ENCODE measurements at places on chromosomes 5 and 9.

DNA sequence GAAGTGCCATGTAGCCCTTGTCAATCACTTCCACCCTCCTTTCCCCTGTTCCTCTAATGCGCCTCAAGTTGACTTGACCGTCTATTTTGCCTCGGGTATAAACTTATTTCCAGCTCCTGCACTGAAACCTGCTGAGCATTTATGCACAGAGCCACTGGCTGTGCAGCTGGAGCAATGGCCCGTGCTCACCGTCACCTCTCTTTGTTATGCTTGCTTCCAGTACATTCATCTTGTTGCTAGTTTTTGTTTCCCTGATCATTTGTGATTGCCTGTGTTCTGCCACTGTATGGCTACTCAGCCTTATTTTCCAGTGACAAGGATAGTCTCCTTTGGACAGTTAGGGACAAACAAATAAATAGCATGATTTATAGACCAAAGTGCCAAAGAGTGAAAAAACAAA lies 183.1 kb upstream of the C9orf72 start:
- no peak for DNase-seq

DNA sequence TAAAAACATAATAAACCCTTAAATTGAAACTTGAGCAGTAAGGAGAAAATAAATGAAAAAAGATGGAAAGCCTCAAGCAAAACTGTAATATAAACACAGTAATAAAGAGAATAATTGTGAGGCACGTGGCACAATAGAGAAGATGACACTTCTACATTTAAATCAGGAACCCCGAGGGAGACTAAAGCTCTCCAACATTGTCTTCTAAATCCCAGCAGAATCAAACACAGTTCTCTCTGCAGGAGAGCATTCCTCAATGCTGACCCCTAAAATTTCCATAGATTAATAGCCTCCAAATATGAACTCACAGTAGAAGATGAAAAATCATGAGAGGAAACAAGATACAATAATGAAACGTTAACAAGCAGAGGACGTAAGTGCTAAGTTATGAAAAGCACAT lies 721.2 kb upstream of the COX7C start:
- no peak for DNase-seq

DNA sequence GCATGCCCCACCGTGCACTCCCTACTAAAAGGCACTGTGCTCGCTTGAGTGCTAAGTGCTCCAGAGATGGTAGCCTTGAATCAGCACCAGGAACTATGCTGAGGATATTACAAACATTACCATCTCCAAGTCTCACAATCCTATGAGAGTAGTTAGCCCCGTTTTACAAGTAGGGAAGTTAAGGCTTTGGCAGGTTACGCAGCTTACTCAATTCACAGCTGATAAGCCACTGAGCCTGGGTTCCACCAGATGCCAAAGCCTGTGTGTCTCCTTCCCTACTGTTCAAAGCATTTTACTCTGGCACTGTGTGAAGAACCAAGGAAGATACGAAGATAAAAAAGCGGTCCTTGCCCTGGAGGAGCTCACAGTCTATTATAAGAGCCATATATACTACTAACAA lies 216.2 kb downstream of the EBF1 start:
- no peak for DNase-seq

DNA sequence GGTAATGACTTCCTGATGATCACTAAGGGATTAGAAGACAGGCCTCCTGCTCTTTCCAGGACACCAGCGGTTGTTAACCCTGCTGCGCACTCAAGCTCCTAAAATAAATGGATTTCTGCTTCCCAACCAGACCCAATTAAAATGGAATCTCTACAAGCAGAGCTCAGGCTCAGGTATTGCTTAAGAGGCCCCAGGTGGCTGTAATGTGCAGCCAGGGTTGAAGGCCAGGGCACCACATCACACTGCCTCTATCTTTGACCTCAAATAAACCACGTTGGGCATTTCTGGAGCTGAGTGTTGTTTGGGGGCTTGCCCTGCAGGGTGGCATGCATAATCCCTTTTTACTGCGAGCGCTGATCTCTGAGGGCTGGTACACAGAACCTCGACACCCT lies 108.0 kb downstream of the FBXO38 start:
- DNase-seq = no peak

- DNase-seq = no peak
These were observed 24.9 kb upstream of the DCAF12 start for GRCh38 chr9:34151398-34151797.

GRCh38 chr5:14226149-14226548 lies 83.0 kb downstream of the TRIO start:
- no peak for DNase-seq

- DNase-seq = no peak
These were observed 89.6 kb downstream of the OSMR start for GRCh38 chr5:38935437-38935836.

DNA sequence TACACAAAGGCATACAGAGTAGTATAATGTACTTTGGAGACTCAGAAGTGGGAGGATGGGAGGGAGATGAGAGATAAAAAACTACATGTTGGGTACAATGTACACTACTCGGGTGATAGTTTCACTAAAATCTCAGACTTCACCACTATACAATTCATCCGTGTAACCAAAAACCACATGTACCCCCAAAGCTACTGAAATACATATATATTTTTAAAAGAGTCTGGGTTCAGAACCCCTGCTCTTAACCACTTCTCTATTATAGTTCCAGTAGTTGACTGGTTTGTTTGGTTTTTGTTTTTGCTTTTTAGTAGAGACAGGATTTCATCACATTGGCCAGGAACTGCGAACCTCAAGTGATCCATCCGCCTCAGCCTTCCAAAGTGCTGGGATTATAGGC lies 22.6 kb downstream of the SGTB start:
- DNase-seq = no peak

- no peak for DNase-seq
These were observed 64.8 kb downstream of the ERP44 start for GRCh38 chr9:100033877-100034551.

- DNase-seq = no peak
These were observed 420.7 kb downstream of the KIF4B start for GRCh38 chr5:155434267-155434666.

DNA sequence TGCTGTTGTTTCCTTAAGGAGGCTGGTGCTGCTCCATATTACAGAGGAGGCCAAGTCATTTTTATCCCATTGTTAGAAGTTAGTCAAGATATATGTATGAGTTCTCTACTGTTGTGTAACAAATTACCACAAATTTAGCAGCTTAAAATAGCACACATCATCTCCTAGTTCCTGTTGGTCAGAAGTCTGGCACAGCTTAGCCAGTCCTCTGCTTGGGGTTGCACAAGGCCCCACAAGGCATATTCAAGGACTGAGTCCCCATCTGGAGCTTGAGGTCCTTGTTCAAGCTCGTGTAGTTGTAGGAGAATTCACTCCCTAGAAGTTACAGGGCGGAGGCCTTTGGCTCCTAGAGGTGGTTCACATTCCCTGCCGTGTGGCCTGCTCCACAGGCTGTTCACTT lies 14.7 kb downstream of the MTAP start:
- DNase-seq = no peak

GRCh38 chr9:113892861-113893491 lies 16.9 kb downstream of the ZNF618 start:
- DNase-seq = no peak

GRCh38 chr5:143913008-143913752 lies 101.2 kb downstream of the HMHB1 start:
- no peak for DNase-seq

DNA sequence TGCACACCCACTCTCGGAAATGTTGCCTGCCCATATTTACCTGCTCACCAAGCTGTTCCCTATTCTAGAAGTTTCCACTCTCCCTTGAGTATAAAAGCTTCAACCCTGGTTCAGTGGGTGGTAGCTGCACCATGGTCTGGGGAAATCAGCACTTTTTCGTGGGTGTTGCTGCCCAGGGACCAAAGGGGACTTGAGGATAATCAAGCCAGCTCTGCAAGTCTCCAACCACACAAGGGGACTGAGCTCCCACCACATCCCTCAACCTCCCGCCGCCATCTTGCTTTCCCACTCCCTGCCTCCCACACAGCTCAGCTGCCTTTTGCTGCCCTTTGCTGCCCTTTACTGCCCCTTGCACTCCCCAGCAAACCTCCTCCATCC lies 210.0 kb downstream of the AUH start:
- DNase-seq = no peak

DNA sequence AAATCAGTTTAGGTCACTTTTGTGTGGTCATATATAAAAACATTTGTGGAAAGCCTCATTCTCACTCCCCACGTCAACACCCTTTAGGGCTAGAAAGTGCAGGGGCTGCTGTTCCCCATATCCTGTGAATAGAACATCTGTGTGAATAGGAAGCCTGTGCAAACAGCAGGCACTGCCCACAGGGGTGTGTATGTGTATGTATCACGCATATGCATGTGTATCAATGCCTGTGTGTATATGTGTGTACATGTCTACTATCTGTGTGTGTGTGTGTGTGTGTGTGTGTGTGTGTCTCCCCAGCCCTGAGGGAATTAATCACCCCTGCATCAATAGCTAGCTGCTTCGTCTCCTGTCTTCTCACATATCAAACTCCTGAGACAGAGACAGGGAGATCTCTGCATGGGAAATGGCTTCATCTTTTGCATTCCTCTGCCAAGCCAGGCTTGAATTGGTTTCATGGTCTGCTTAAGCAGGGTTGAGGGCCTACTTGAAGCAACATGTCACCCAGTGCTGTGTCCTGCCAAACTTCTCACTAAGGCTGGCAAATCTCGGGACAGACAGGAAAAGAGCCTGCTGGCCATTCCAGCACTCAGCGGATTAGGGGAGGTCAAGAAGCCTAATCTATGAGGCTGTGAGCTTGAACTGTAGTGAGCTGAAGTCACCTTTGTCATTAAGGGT lies 265.8 kb downstream of the ADAMTSL1 start:
- no peak for DNase-seq

DNA sequence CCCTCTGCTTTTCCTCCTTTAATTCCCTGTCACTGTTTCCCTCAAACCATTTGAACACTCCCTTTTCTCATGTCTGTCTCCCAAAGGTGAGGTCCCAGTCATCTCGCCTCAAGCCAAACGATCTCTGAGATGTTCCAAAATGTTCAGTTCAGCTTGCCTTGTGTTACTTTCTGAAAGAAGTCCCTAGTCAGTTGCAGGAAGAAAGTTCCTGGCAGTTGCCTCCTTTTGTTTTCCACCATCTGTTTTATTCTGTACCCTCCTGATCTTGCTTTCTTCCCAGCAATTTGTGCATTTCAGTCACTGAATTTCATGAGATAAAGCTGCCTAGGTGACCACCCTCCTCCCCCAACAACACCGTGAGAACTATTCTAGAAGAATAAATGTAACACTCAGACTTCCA lies 277.5 kb downstream of the EPB41L4A start:
- DNase-seq = no peak

DNA sequence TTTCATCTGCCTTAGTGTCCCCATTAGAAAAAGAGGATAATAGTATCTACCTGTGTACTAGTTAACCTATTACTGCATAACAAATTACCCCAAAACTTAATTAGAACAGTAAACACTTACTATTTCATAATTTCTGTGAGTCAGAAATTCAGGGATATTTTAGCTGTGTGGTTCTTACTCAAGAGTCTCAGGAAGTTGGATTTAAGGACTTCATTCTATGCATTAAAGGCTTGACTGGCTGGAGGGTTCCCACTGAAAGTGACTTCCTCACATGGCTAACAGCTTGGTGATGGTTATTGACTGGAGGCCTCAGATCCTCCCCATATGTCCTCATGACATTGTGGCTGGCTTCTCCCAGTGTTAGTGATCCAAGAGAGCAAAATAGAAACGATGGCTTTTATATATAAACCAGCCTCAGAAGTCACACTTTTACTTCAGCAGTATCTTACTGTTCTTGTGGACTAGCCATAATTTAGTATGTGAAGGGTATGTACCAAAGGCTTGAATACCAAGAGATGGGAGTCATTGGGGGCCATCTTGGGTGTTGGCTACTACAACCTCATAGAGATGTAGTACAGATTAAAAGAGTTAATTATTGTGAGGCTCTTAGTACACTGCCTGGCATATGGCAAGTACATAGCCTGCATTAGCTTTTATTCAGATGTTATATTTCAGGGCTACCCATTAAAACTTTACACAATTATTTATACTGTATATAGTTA lies 9.9 kb downstream of the RAD23B start:
- DNase-seq = no peak

- DNase-seq = no peak
These were observed 35.2 kb upstream of the SPARC start for GRCh38 chr5:151721812-151722391.

DNA sequence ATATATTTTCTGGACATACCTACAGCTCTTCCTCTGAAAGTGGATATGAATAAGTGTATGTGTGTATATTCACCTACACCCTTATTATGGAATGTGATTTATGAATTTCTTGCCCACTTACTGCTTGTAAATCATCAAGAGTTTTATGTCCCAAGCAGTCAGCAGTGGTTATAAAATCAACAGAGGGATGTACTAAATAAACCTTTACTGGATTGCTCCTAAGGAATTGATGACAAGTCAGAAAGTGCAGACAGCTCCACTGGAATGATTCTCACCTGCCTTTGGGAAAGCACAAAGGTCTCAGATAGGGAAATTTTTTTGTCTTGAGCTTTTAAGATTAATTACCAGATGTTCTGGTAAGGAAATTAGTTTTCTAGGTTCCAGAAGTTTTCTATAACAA lies 9.3 kb downstream of the TMEM174 start:
- DNase-seq = no peak

GRCh38 chr5:78908173-78909061 lies 76.7 kb downstream of the ARSB start:
- no peak for DNase-seq

GRCh38 chr9:104868303-104868686 lies 59.7 kb downstream of the ABCA1 start:
- DNase-seq = no peak

GRCh38 chr5:18395126-18396110 lies 761.2 kb downstream of the TAF11L14 start:
- DNase-seq = no peak

- no peak for DNase-seq
These were observed 208.4 kb upstream of the PPP1R2B start for GRCh38 chr5:156641686-156642085.

- DNase-seq = no peak
These were observed 15.5 kb downstream of the ACER2 start for GRCh38 chr9:19424176-19424779.

DNA sequence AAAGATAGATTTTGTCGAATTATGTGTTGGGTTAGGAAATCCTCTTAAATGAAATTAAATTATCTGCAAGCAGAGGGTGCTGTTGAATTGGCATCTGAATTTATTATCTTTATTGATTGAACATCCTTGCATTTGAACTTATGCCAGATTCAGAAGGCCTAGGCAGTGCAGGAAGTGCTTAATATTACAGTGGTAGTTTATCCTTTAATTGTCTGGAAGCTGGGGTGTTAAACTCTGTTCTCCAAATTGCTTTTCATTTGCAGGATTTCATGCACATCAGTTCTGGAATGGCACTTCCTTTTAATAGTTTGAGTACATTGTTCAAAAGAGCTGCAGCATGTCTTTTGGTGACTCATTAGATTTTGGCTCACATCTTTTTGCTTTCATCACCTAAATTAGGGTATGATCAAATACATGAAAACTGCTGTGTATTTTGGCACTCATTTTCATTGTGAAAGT lies 186.3 kb downstream of the KDM4C start:
- no peak for DNase-seq

DNA sequence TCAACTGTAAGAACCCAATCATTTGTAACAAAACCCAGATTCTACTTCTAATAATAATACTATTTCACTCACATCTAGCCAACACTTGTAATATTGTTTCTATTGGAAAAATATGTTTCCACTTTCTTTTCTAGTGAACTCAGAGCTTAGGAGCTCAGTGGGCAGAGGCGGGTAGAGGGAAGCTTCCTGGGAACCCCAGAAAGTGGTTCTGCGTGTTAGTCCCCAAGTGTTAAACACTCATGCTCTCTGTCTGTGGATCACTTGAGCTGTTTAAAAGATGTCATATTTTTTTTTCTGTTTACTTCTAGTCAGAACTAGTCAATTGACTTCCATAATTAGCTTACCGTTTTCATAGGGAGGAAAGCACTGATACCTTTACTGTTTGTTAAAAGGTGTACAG lies 20.6 kb downstream of the SNX18 start:
- no peak for DNase-seq

Measured in activated T-cell treated with anti-CD3 and anti-CD28 coated beads, Interleukin-2, amount 50 U/mL, for 4 hours (primary cell).